ENCODE measurements at places on chromosomes 11 and 22.

- no peak for DNase-seq
These were observed 4.5 kb downstream of the ADAMTS15 start for GRCh38 chr11:130452940-130453339.

DNA sequence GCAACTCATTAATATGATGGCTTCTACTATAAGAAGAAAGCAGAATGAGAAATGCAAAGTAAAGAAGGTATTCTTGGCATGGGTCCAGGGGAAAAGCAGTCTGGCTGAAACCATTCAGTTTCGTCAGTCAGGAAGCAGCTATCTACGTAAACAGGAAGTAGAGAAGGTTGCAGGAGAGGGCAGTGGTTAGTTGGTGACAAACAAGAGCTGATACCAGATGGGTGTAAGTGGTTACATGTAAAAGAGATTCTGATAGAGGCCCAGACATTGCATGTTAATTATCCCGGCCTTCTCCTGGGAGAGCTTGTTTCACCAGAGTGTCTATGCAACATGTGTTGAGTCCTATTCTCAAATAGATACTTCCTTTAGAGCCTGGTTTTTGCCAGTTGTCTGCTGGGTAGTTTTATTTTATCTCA lies 58.4 kb upstream of the PSMA1 start:
- DNase-seq: peak; percentile 12

- no peak for DNase-seq
These were observed 59.8 kb upstream of the PRR5 start for GRCh38 chr22:44642096-44642644.

- no peak for DNase-seq
These were observed 2.0 kb downstream of the SYNGR1 start for GRCh38 chr22:39351689-39352214.

DNA sequence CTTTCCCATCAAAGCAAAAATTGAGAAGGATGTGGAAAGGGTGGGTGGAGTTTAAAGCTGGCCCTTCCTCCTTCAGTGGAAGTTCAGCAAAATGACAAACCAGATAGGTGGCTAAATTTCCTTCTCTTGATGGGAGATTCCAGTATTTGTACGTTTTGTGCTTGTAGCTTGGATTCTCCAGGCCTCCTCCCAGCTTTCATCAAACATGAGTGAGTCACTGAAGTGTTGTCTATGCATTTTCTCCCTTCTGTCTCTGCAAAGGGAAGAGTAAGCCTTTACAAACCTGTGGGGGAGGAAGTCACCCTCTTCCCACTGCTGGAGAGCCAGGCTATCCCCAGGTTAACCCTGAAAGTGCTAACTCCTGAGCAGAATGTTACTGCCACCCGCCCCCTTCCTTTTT lies 6.4 kb downstream of the MARK2 start:
- no peak for DNase-seq

DNA sequence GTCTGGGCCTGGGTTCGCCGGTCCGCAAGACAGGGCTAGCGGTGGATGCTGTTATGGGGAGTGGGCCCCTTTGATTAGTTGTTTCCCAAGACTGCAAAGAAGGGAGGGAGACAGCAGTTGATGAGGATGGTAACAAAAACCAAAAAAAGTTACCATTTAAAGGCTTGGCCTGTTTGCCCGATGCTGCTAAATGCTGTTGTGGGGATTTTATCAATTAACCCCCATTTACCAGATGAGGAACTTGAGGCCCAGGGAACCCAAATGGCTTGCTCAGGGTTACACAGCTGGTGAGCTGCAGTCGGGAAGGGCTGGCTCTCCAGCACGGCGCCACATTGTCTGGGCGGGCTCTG lies 3.4 kb downstream of the TRPT1 start:
- DNase-seq: no peak

GRCh38 chr11:134751031-134751585 lies 339.1 kb upstream of the B3GAT1 start:
- no peak for DNase-seq

DNA sequence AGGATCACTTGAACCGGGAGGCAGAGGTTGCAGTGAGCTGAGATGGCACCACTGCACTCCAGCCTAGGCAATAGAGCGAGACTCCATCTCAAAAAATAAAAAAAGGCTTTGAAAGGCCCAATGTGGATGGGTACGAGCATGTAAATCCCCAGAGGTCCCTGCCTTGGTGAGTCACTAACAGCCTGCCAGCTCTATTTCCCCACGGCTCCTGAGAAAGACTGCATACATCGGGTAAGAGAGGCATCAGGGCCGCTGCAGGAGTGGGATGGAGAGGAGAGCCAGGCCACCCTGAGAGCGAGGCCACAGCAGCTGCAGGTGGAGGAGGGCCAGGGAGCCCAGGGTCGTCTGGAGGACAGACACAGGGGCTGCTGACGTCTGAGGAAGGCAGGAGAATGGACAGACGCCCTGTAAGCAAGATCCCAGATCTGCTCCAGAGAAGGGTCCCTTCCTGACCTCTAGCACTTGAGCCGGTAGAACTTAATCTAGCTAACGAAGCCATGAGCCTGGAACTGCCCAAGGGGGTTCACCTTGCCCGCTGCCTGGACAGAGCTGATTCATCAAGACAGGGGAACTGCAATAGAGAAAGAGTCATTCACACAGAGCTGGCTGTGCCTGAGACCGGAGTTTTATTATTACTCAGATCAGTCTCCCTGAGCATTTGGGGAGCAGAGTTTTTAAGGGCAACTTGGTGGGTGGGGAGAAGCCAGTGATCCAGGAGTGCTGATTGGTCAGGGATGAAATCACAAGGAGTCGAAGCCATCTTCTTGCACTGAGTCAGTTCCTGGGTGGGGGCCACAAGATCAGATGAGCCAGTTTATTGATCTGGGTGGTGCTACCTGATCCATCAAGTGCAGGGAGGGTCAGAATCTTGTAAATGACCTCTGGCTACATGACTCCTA lies 5.1 kb upstream of the KRTAP5-9 start:
- peak; percentile 13 for DNase-seq

- no peak for DNase-seq
These were observed 437.0 kb downstream of the DYNC2H1 start for GRCh38 chr11:103546236-103546635.

DNA sequence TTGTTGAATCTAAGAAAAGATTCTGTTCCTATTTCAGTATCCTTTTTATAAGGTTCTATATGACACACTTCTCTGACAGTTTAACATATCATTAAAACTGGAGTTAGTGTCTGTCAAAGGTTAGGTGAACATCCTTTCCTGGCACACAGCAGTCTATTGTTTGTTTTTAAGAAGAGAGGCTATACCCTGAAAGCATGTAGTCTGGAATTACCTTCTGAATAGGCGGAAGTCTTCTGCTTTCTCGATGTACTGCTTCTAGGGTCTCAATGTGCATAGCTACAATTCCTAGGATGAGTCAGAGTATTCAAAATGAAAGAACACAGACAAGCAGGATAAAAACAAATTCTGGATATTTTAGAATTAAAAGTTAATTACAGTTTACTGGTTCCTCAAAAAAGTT lies 188.6 kb downstream of the SWAP70 start:
- no peak for DNase-seq

DNA sequence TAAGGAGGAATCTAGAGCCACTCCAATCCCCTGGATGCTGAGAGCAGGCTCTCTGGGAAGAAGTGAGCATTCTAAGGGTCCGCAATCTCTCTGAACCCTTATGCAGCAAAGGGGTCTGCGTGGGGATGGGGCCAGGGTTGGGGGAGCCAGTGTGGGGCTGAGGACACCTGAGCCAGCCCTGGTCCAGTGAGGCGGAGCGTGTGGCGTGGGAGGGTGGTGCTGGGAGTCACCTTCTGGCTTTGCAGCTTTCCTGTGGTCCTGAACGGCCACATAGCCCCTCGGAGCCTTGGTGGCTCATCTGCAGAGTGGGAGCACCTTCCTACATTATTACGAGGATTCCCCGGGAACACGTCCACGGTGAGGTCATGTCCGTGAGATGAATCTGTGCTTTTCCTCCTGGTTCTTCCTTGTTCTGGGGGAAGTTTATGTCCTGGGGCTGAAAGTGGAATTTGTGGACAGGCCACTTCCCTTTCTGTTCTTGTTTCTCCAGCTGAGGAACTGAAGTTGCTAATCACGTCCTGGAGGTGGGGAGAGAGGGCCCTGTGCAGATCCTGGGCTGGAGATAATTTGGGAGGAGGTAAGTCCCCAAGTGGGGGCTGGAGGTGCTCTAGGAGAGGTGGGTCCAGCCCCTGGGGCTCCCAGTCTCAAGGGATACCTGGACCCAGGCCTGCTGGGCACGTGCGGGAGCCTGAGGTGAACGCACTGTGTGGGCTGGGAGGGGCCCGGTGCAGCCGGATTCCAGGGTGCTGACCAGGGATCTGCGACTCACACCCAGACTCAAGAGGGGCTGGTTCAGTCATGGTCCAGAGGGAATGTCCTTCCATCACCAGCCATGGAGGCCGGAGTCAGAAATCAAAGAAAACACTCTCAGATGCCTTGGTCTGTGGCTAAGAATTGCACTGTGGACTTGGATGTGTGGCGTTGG lies 6.1 kb downstream of the MRGPRE start:
- DNase-seq: no peak

- DNase-seq: no peak
These were observed 36.7 kb downstream of the SPATA19 start for GRCh38 chr11:133808393-133809140.

DNA sequence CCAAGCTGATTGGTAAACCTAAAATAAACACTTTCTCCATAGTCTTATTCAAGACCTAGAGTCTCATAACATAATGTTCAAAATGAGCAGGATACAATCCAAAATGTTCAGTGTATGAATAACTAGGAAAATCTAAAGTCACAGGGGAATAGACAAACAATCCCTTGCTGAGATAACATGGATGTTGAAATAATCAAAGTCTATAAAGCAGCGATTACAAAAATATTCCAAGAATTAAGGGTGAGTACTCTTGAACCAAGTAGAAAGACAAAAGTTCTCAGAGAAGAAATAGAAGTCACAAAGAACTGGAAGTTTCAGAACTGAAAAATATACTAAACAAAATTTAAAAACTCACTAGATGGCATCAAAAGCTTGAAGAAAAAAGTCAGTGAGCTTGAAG lies 561.0 kb downstream of the INSC start:
- DNase-seq: no peak

DNA sequence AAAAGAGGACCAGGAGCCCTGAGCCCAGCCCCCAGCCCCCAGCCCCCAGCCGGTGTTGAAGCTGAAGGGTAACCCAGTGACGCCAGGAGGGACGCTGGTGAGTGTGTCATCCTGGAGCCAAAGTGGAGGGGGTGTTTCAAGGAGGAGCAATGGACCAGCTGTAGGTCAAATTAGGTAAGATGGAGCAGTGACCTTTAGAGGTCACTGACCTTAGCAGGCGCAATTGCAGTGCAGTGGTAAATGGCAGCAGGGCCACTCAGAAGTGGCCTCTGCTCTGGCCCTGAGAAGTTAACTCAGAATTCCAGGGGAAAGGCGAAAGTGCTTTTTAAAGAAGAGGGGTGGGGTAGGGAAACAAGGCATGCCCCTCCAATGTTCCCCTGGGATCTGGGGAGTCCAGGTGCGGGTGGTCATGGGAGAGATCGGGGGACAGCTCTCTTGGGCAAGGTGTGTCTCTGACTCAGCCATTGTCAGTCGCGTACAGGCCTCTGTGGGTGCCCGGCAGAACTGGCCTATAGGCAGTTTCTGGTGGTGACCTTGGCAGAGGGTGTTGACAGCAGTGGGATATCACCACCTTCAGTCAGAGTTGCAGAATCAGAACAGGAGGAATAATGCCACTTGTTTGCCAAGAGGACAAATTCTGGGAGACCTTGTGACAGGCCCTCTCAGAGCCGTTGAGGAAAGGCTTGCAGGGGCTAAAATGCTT lies 50.3 kb upstream of the TIMP3 start:
- DNase-seq: no peak

GRCh38 chr11:105208019-105208418 lies 68.5 kb upstream of the CARD18 start:
- DNase-seq: no peak

- no peak for DNase-seq
These were observed 156.2 kb upstream of the PDGFD start for GRCh38 chr11:104320097-104320496.

GRCh38 chr22:29663180-29663821 lies 56.5 kb upstream of the CABP7 start:
- no peak for DNase-seq

- DNase-seq: no peak
These were observed 11.2 kb upstream of the PIK3C2A start for GRCh38 chr11:17219016-17219415.

GRCh38 chr11:121238956-121239355 lies 53.6 kb upstream of the SC5D start:
- no peak for DNase-seq

DNA sequence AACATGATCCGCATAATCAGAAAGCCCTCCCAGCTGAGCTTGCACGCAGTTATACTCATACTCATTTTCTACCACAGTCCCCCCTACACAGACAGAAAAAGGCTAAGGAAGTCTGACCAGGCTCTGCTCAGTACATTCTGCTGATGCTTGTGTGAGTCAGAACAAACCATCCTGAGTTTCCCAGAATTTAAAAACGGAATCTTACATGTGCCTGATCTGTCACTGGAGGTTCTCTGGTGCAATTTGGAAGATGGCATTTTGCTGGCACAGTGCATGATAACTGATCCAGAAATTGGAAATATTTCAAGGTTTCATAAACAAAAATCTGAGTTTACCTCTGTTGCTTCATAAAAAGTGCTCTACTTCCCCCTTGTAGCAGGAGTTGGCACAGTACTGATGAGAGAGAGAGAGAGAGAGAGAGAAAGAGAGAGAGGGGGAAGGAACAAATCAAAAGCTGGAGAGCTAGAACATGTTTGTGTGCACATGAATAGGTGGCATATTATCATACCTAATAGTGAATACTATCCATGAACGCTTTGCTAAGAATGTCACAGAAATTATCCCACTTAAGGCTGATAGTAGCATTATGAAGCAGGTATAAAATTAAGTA lies 1085.3 kb downstream of the DLG2 start:
- no peak for DNase-seq

- DNase-seq: no peak
These were observed 117.4 kb downstream of the KIAA1671 start for GRCh38 chr22:25069758-25070481.

DNA sequence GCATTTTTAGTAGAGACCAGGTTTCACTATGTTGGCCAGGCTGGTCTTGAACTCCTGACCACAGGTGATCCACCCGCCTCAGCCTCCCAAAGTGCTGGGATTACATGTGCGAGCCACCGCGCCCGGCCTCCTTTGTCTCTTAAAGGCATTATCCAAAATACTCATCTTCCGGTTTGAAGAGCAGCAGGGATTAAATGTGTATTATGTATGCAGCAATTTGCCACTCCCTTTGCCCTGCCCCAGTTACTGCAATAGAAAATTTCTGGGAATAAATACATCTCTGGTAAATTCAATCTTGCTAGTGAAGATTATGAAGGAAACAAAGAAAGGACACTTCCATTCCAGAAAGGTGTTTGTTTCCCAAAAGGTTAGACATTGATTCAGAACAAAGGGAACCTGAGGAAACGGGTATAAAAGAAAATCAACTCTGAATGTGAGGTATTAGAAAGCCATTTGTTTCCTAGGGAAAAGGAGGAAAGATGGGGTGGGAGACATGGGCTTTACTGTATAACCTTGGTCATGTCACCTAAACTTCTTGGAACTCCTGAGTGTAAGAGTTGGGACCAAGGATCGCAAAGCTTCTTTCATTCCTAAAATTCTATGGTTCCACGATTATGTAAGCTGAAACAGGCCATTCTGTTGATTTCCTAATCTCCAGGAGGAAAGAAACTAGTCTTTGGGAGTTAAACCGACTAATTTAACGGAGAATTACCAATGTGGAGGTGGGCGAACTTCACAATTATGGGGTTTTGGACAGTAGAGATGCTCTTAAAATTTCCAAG lies 959 bp upstream of the HIPK3 start:
- no peak for DNase-seq

GRCh38 chr11:122267602-122268001 lies 151.6 kb upstream of the BLID start:
- no peak for DNase-seq

GRCh38 chr22:49136041-49136815 lies 691.4 kb downstream of the BRD1 start:
- DNase-seq: no peak

Measured in activated T-cell treated with anti-CD3 and anti-CD28 coated beads for 48 hours (primary cell).